ENCODE measurements at places on chromosomes 3 and 15.
A peak's percentile ranks its signal among the peaks of the same experiment; 100 is the strongest.

DNA sequence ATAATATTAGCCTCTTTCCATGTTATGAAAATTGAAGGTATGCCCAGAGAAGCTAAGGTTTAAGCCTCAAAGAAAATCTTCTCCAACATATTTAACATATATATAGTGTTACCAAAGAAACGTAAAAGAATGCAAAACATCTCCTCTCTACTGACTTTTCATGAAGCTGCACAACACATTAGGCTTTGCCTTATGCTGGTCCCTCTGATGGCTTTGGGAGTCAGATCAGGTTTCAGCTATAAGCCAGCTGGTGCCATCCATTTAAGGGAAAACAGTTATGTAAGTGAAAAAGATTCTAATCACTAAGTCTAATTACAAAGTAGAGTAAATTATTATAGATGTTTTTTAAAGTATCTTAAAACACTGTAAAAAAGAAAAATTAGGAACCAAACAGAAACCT, 410.5 kb downstream of the LSAMP start:
- no peak for DNase-seq

- no peak for DNase-seq
Measured at GRCh38 chr3:45318689-45319088, 69.7 kb upstream of the LARS2 start.

GRCh38 chr3:153260681-153261080, 98.7 kb downstream of the RAP2B start:
- DNase-seq = no peak

DNA sequence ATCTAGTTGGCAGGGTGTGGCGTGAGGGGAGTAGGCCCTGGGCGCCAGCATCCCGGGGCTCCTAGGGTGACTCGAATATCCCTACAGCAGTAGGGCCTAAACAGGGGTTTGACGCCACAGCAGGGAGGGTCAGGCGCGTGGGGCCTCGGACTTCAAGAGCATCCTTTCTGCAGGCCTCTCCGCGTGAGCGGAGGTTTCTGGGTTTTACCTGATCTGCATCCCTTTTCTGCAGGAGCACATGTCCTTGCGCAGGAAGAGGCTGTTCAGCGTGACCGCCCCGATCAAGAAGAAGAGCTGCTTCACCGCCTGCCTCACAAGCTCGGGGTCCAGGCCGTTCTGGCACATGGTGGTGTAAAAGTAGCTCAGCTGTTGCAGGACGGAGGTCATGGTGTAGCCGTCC, 13.5 kb upstream of the GNB5 start:
- DNase-seq = no peak

DNA sequence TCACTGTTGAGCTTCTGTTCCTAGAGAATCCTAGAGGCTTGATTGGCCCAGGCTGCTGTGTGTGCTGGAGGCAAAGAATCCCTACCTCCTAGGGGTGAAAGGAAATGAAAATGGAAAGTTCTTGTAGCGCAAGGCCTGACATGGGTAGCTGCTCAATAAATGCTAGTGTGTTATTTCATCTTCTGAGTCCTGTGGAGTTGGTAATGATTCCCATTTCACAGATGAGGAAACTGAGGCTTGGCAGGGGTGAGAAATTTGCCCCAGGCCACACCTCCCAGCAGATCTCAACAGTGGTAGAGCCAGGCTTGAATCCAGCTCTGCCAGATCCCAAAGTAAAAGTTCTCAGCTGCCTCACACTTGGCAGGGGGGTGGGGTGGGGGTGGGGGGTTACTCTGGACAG, 26.1 kb downstream of the HDAC11 start:
- no peak for DNase-seq

- no peak for DNase-seq
Measured at GRCh38 chr3:4695846-4696245, 202.7 kb downstream of the ITPR1 start.

GRCh38 chr3:89690646-89691045, 583.2 kb downstream of the EPHA3 start:
- no peak for DNase-seq

GRCh38 chr3:62065985-62066693, 307.2 kb downstream of the FEZF2 start:
- DNase-seq = no peak

GRCh38 chr15:74245342-74245931, 9.3 kb downstream of the CCDC33 start:
- DNase-seq = no peak

DNA sequence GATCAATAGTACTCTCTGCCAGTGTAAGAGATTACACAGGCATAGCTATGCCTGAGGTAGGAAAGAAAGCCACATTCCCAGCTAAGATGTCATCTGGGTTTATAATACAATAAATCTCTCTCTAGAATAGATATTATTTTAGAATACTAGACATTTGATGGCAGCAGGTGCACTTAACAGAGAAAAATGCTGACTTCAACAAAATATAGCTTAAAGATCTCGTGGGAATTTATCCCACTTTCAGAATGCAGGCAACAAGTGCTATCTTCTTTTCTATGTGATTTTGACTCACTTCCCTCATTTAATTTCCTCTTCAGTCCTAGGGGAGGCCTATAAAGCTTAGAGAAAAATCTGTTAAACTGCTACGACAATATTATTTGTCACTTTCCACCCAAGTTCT, 60.9 kb upstream of the FSIP1 start:
- no peak for DNase-seq

DNA sequence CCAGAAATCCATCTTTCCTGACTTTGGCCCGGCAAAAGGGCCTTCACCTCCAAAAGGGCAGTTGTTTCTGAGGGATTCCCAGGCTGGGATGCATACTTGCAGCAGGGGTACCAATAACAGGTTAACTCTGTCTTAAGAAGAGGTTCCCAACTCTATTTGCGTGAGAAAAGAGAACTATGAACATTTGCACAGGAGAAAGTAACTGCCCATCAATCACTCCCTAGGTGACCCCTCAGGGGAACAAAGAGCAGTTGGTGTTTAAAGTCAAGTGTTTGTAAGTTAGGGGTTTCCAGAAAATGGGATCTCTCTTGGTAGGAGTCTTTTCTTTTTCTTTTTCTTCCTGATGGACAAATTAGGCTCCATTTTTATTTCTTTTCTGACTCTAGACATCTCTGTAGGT, 97.3 kb downstream of the EPHB1 start:
- no peak for DNase-seq

DNA sequence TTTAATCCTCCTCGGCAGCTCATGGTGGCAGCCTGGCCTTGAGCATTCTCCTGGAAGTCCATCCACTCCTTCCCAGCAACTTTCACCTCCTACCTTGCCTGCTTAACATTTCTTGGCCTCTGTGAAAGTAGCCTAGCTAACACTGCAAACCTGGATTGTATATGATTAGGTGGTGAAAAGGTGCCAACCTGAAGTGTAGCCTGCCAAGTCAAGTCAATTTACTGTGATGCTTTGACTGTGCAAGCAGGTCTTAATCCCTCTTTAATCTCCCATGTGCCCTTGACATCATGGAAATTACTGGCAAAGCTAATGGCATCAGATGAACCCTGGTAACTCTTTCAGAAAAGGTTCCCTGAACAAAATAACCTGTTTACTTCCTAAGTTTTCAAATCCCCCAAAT, 169.7 kb upstream of the NR2F2 start:
- DNase-seq = no peak

DNA sequence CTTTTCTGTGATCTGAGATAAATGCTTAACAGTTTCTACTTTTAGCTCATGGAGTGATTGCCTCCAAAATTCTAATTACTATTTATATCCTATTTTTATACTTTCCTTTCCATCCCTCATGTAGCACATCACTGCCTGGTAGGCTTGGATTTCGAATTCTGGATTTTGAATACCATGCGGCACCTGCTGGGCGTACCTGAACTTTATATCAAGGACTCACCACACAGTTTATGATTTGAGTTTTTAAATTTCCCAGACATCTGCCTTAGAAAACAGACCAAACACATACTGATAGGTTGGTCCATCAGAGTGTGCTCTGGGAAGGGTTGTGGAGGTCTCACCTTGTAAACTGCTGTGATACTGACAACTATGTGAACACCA, 6.4 kb downstream of the TRAK1 start:
- peak; percentile 12 for DNase-seq

GRCh38 chr3:183507551-183507950, 48.0 kb downstream of the KLHL6 start:
- DNase-seq = no peak

DNA sequence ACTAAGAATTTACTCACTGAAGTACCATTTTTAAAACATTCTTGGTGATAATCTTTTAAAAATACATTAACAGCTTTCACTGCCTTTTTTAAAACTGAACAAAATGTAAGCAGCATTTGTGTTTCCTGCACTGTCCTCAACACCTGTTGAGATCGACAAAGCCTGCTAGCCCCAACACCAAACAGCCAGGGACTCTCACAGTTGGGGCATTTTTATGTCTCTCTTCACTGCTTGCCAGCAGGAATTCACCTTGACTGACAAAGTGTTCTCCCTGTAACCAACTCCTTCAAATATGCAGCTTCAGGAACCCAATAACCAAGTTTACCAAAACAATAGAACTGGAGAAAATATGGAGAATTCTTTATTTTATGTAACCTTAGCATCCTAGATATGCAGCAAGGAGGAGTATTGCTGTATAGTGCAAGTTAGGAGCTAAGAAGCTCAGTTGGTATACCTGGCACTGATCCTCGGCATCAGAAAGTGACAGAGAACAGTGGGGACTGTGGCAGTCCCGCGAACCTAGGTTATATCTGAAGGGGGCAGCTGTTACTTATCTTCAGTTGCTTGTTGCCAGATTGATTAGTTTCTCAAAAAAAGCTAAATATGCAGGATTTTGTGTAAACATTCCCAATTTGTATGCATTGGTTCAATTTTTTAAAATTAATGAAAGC, 223.6 kb downstream of the CDIN1 start:
- no peak for DNase-seq

DNA sequence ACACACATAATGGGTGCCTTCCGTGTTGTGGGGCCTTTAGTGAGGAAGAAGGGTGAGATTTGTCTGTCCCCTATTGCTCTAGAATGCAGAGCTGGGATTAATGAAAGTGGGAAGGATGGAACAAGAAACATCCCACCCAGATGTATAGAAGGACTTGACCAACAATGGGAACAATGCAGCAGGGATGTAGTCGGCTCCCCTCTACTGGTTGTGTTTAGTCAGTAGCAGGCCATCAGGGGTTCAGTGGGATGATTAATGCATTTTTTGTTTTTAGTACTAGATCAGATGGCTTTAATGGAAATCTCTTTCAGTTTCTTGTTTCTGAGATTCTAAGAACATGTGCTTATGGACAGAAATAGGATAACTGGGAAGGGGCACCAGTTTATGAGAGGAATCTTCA, 156.0 kb upstream of the ROPN1 start:
- DNase-seq = no peak

DNA sequence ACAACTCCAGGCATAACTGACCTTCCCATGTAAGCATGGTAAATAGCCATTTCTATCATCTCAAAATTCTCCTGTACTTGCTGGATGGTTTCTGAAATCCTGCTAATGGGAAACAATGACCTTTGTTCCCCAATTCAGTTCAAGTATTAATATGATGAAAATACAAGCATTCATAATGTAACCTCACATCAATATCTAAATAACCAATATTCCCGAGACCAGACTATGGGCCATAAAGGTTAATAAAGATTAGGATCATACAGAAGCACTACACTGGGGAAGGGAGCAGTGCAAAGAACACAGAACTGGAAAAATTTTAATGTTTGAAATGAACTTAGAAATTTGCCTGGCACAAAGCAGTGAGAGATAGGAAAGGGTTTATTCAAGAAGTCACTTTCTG, 151.3 kb upstream of the SETMAR start:
- DNase-seq = no peak

DNA sequence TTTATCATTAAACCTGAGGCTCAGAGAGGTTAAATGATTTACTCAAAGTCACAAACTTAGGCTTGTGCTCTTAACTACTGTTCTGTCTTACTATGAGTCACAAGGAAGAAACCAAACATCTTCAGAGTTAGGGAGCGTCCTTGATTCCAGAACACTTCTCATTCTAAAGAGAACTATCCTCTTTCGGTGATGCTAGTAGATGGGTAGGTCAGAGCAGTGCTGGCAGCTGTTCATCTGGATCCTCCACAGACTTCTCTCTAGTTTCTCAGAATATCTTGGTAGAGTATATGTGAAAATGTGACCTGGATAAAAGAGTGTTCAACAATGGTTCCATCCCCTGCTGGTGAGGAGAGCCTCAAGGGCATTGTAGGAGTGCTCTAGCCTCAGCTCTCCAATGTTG, 3.3 kb downstream of the ARL6IP5 start:
- DNase-seq = no peak

DNA sequence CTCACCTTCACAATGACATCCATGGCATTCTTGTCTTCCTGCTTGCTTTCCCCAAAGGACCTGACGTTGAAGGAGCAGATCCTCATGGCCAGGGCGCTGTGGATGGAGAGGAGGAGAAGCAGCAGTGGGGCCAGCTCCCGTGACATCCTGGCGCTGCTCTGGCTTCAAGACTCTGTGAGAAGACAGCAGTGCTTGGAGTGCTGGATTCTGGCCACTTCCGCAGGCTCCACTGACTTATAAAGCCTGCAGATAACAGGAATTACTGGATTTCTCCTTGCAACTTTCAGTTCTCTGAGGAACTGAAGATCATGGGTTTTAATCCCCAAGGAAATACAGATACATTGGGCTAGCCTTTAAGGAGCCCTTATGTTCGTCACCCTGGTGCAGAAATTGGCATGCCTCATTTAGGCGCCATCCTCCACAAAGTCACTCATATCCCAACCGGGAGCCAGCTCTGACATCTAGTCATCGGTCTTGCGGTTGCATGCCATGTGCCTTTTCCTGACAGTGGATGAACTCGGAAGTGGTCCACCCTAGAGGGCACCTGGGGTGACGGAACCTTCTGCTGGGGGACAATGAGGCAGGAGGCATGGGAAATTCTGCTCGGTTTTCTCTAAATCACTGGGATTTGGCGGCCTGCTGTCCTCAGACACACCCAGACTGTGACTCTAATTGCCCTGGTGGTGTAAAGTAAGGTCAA, at the start of gene DNASE1L3:
Gene DNASE1L3, minus strand, starts transcription at position 212 of the 700 bp plus-strand sequence. Its CDS starts 66 bp downstream, at position 146.
- DNase-seq = no peak

DNA sequence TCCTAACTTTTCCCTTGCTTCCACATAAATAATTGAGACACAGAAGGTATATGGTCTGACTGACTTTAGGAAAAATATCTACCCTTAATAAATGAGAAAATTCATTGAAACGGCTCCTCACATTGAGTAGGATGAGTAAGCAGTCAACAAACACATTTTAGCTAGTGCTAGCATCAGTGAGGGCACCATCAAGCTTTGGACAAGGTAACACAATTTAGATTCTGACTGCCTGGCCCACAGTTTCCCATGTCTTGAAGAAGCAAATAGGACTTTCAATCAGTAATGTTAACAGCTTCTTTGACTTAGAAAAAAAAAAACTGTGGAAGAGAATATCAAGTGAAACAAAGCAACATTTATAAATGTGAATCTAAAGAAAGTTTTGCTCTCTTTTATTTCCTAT, 70.1 kb upstream of the MBNL1 start:
- DNase-seq = no peak
